ENCODE measurements at places on chromosomes 7 and 10.
A peak's percentile ranks its signal among the peaks of the same experiment; 100 is the strongest.

GRCh38 chr10:30631188-30631587 is 1.6 kb upstream of the LYZL2 start:
- no peak for DNase-seq

DNA sequence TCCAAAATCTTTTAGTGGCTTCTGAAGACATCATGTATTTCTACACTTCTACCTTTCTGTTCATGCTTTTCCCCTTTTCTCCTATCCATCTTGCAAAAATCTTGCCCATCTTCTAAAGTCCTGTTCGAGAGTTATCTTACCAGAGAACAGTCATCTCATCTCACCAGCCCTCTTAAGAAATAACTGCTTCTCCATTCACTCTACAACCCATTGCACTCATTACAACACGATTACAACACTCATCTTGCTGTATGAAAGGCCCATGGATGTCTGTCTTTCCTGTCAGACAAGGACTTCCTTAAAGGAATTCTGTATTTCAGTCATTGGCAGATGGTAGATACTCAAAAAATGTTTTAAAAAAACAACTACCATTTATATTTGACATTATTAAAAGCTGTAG is 30.8 kb downstream of the ZNF438 start:
- no peak for DNase-seq

DNA sequence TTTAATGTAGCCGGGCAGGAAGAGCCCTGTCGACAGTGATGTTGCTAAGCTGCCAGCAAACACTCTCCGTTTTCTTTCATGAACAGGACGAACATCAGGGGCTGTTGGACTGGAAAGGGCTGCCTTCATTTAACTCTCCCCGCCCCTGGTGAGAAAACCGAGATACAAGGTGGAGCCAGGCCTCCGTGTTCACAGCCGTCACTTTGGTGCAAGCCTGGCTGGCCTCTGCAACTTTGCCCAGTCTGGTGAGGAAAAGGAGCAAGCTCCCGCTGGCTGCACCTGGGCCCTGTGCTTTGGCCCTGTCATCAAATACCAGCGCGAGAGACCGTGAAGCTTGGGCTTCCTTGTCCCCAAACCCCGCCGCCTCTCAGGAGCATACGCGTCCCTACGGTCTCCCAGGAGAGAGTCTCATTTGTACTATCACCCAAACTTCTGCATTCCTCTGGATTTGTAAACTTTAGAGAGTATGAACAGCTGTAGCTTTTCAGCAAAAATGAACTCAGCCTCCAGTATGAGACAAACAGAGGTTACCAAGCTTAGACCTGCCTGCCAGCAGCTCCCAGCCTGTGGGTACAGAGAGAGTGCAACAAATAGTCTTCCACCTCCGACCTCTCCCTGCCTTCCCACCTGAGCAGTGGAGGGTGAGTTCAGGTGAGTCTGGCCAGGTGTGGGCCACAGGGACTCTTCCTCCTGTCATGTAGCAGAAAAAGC is 445.3 kb upstream of the MGMT start:
- DNase-seq = no peak

- no peak for DNase-seq
Measured at GRCh38 chr7:6430271-6430940, 17.3 kb downstream of the DAGLB start.

GRCh38 chr10:44309361-44309760 is 75.5 kb downstream of the CXCL12 start:
- no peak for DNase-seq

GRCh38 chr7:157540020-157540419 is 203.2 kb downstream of the DNAJB6 start:
- DNase-seq = no peak

DNA sequence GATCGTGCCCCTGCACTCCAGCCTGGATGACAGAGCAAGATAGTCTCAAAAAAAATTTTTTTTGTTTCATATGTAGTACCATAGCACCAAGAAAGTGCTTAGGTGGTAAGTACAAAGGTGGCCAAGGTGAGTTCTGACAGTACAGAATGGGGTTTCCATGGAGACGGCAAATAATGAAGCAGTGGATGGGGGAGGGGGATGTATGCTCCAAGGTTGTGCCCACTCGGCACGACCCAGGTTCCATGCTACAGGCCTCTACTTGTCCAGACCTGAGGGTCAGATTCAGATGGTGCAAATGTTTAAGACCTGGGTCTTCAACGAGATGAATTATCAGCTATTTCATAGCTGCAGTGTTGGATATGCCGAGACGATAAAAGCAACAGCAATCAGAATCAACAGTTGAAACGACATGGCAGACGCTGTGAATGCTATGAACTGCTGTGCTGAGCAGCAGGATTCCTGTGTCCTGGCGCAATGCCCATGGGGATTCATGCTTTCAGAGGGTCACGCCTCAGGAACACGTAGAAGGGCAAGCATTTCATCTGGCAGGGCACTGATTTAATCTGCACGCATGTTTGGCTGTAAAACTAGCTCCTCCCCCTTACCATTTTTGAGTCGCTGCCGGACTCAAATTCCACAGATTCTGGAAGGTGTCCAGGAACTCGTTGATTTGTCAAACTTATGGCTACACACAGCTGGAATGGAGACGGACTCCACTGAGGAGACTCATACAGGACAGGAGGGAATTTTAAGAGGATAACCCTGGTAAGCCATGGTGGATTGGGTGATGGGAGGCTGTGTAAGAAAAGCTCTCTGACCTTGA is 256.5 kb downstream of the FRMD4A start:
- DNase-seq = no peak

DNA sequence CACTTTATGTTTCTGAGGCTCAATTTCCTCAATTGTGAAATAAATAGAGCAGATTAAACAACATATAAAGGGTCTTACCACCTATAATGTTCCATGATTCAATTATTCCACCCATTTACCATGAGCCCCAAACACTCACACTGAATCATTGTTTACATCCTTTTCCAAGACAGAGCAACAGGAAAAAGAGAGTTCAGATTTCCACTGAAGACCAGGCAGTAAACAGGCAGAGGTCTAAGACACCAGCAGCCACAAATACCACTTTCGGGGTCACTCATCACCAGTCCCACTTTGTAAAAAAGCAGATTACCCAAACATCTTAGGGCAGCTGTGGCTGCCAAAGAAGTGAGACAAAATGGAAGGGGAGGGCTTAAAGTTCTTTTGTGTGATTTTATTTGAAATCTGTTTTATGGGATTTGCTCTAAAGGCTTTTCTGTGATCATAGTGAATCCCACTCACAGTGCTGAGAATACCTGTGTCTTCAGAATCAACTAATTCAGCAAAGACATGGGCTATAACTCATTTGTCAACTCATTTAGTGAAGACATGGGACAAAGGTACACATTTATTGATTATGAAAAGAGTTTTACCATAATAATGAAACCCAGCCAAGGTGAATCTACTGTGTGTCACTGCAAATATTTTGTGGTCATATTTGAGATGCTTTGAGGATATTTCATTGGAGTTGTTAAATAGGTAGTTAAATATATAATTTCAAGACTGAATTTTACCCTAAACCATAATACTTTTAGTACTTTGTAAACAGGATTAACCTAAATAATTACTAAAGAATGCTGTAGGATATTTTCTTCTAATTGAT is 24.8 kb upstream of the DLD start:
- no peak for DNase-seq

DNA sequence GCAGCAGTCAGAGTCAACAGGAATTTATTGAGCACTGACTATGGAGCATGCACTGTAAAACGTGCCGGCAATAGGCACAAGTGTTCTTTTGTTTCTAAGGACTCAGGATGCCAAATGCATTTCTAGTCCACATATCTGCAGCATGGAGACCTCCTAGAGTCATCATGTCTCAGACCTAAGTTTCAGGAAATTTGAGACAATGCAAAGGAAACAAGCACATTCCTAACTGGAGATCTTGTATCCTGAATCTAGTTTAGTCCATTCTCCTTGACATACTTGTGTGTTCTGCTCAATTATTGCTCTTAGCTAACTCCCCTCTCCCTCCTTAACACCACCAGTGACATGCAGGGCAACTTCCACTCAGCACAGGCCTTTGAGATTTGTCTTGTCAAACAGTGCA is 173.2 kb downstream of the ZNF438 start:
- no peak for DNase-seq

DNA sequence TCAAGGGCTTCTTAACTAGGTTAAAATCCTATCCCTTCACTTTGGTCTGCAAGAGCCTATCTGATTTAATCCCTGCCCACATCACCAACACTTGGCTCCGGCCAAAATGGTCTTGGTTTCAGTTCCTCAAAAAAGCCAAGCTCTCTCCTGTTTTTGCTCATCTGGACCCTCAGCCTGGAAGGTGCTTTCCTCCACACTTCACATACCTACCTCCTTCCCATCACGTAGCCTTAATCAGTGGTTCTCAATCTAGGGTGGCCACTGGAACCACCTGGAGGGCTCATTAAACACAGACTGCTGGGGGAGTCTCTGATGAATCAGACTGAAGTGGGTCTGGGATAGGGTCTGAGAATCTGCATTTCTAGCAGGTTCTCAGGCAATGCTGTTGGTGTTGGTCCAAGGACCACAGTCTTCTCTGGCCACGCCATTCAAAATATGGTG is 227.0 kb upstream of the AOAH start:
- DNase-seq = no peak

DNA sequence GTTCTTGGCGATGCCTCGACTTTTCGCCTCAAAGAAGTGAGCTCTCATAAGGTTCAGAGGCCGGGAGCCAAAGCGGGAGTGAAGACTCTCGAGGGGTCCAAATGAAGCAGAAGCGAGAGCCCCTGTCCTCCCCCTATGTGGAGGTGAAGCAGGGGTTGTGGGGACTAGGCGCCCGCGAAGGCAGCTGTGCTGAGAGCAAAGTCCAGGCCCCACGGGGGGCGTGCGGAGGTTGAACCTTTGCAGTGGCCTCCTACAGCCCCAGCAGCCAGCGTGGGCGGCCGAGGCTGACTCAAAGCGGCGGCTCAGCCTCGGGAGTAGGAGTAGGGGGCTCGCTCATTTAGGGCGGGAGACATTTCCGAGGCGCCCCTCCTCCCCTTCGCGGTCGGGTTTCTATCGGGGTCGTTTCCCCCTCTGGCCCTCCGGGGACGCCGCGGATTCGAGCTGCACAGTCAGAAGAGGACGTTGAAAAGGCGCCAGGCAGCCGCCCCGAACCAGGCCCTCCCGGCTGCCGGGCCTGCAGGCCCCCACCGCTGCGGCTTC is 553 bp upstream of the ADD3 start:
- peak; percentile 10 for DNase-seq

GRCh38 chr7:1777122-1777521 is 107.0 kb downstream of the ELFN1 start:
- no peak for DNase-seq

DNA sequence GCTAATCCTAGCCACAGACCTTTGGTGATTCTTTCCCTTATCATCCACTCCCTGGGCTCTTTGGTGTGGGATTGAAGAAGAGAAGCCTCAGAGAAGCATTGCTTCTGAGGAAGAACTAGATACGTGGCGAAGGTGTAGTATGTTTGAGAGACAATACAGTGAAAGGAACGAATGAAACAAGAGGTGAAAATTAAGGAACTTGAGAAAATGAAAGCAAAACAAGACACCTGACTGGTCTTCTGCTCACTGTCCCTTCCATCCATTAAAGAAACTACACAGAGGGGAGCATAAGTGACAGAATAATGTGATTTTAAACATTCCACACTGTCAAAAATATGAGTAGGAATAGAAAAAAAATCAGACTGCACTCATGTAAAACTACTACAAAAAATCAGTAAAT is 219.6 kb upstream of the NPSR1 start:
- no peak for DNase-seq

GRCh38 chr10:42754155-42755027 is 28.2 kb upstream of the BMS1 start:
- peak; percentile 10 for DNase-seq

GRCh38 chr7:36115448-36116321 is 37.4 kb upstream of the EEPD1 start:
- DNase-seq = peak; percentile 3

- no peak for DNase-seq
Measured at GRCh38 chr10:88038268-88038667, 174.8 kb downstream of the PTEN start.

DNA sequence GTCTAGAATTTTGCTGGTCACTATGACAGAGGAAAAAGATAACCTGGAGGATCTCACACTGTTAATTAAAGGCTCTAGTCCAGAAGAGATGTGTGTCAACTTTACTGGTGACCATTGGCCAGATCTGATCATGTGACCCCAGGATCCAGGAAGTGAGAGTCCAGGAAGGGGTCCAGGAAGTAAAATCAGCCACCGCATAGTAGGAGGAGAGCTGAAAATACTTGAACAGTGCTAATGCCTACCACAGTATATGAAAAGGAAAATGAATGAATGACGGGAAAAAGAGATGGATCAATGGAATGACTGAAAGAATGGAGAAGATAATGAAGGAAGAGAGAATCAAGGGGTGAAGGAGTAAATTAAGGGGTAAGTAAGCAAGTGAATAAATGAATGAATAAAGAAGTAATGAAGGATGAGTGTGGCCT is 415.3 kb downstream of the RPS24 start:
- DNase-seq = no peak

GRCh38 chr7:44225566-44226395 is 25.0 kb downstream of the YKT6 start:
- DNase-seq = no peak

- no peak for DNase-seq
Measured at GRCh38 chr7:3272691-3273141, 28.3 kb upstream of the SDK1 start.

DNA sequence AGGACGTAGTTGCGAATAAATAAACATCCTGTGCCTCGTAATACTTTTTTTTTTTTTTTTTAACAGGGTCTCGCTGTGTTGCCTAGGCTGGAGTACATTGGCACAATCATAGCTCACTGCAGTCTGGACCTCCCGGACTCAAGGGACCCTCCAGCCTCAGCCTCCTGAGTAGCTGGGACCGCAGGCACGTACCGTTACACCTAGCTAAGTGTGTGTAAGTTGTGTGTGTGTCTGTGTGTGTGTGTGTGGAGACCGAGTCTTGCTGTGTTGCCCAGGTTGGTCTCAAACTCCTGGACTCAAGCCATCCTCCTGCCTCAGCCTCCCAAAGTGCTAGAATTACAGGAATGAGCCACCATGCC is 573 bp upstream of the PON2 start:
- no peak for DNase-seq

GRCh38 chr7:127158659-127159058 is 94.1 kb downstream of the GRM8 start:
- no peak for DNase-seq

All from CD4-positive, alpha-beta T cell (primary cell).